ENCODE measurements at places on chromosomes 2 and 18.
A peak's percentile ranks its signal among the peaks of the same experiment; 100 is the strongest.

GRCh38 chr2:219576505-219577388 lies 4.6 kb downstream of the INHA start:
- DNase-seq = no peak

GRCh38 chr18:61982475-61982874 lies 89.7 kb upstream of the RNF152 start:
- DNase-seq = no peak

GRCh38 chr2:43175020-43175441 lies 51.4 kb downstream of the ZFP36L2 start:
- DNase-seq = no peak

DNA sequence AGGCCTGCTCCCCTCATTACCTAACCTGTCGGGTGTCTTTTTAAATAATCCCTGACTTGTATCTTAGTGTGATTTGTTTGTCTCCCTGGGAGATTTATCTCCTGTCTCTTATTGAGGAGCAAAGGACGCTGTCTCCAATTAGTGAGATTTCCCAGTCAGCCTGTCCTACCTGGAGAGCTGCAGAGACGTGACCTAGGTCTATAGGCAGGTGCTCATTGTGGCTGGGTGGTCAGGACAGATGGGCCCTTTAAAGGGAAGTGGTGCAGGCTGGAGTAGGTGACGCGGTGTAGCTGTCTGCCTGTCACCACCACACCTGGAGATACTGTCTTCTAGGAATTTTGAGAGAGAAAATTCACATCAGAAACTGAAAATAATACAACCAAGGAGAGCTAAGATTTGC lies 28.0 kb downstream of the PLB1 start:
- no peak for DNase-seq

DNA sequence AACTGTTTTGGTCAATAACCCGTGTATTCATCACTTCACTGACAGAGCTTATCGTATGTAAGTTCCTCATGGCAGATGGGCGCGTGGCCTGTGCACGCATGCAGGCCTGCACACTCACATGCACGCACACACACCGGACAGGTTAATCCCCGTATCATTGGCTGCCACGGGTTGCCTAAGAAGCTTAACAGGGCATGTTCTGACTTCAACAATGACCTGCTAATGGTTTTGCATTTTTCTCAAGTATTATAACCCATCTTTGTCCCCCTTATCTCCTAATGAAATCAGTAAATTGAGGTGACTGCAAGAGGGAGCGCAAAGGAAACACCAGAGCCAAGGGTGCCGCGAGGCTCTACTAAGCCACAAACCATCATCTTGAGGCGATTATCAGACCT lies 399.0 kb upstream of the ID2 start:
- no peak for DNase-seq

GRCh38 chr2:70659551-70659950 lies 105.9 kb upstream of the TGFA start:
- no peak for DNase-seq

DNA sequence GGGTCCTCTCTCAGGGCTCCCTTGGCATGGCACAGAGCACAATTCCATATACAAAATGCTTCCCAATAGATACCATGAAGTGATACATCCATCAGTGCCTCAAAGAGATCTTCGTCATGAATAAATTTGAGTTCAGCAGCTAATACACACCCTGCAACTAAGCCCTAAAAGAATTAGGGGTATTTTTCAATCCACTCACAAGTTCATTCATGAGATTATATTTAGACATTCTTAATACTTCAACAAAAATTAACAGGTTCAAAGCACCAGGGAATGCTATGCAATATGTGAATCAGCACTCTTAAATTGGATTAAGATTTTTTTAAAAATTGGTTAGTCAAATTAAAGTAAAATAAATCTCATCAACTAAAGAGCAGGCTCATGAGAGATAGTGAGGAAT lies 79.7 kb downstream of the PID1 start:
- no peak for DNase-seq

- no peak for DNase-seq
Observed at GRCh38 chr2:183243758-183244157, 119.5 kb downstream of the NUP35 start.

GRCh38 chr18:70553245-70553935 lies 264.5 kb downstream of the SOCS6 start:
- no peak for DNase-seq

GRCh38 chr2:36322108-36322507 lies 33.5 kb upstream of the CRIM1 start:
- DNase-seq = no peak

- no peak for DNase-seq
Observed at GRCh38 chr2:28644760-28645159, 106.9 kb upstream of the PPP1CB start.

GRCh38 chr2:75325594-75325993 lies 126.3 kb upstream of the TACR1 start:
- no peak for DNase-seq

DNA sequence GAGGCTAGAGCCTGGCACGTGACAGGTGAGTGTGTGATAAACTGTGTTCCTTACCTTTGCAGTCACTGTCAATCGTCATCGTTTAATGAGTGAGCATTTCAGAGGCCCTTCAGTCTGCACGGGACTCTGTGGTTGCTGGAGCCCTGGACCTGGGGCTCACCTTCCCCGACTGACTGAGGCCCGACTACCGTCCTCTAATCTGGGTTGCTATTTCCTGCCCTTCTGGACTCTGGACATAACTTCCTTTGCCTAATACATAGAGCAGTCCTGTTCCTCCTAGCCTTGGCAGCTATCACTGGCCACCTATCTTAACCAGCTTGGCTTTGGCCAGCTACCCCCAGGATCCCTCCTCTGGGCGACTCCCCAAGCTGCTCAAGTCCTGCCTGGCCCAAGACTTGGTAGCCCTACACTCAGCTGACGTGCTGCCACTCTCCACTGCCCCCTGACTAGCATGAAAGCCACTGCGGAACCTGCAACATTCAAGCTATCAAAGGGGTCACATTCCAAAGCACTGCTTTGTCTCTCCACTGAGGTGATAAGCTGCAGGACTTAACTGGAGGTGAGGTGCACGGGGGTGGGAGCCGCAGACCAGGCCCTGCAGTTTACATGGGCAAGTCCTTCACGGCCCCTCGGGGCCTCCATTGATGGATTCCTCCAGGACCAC lies 11.1 kb upstream of the RAB17 start:
- DNase-seq = no peak

GRCh38 chr18:732371-732770 lies 19.9 kb upstream of the ENOSF1 start:
- DNase-seq = no peak

DNA sequence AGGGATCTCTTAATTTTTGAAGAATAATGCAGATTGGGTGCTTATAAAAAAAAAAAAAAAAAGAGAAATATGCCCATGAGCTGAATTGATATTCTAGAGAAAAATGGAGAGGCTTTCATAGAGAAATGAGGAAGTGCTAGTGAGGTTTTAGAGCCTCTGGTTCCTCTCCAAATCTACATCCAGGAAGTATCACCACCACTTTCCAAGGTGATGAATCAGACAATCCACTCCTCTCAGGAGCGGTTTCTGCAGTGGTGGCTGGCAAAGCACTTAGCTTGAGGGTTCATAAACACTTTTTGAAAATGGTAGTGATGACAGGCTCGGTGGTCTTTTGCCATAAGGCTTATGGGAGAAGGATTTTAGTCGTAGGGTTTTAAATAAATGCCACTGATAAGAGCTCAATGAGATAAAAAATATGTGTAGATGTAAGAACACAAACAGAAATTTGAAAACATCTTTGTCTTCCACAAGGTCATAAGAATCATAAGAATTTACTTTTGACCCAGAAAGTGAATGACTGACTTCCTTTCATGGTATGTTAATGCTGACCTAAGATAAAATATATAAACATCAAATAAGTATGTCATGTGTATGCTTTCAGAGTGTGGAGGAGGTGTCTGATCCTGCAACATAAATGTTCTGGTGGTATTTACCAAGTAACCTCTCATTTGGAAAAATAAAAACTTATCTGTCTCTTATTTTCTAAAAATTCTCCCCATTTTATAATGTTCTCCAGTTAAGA lies 42.1 kb upstream of the DSG1 start:
- DNase-seq = no peak

DNA sequence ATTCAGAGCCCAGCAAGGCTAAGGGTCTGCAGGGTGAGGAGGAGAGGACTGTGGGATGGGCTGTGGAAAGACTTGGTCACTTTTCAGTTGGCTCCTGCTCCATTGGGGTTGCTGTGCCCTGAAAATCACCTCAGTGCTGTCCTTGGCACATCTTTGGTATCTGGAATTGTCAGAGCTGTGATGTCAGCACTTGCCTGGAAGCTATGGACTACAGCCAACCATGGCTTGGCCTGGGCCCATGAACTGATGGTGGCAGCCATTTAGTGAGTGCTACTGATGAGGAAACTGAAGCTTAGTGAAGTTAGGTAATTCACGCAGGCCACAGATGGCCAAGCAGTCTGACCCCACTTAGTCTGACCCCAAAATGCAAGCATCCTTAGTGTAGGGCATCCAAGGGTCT lies 121.8 kb upstream of the SERPINE2 start:
- DNase-seq = no peak

DNA sequence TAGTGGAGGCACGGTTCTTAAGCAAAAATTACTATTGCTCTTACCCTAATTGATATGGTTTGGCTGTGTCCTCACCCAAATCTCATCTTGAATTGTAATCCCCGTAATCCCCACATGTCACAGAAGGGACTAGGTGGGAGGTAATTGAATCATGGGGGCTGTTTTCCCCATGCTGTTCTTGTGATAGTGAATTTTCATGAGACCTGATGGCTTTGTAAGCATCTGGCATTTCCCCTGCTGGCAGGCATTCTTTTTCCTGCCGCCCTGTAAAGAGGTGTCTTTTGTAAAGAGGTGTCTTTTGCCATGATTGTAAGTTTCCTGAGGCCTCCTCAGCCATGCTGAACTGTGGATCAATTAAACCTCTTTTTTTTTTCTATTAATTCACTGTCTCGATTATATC lies 1691.8 kb upstream of the SLC39A10 start:
- DNase-seq = no peak

GRCh38 chr2:180046776-180047175 lies 39.7 kb upstream of the CWC22 start:
- no peak for DNase-seq

DNA sequence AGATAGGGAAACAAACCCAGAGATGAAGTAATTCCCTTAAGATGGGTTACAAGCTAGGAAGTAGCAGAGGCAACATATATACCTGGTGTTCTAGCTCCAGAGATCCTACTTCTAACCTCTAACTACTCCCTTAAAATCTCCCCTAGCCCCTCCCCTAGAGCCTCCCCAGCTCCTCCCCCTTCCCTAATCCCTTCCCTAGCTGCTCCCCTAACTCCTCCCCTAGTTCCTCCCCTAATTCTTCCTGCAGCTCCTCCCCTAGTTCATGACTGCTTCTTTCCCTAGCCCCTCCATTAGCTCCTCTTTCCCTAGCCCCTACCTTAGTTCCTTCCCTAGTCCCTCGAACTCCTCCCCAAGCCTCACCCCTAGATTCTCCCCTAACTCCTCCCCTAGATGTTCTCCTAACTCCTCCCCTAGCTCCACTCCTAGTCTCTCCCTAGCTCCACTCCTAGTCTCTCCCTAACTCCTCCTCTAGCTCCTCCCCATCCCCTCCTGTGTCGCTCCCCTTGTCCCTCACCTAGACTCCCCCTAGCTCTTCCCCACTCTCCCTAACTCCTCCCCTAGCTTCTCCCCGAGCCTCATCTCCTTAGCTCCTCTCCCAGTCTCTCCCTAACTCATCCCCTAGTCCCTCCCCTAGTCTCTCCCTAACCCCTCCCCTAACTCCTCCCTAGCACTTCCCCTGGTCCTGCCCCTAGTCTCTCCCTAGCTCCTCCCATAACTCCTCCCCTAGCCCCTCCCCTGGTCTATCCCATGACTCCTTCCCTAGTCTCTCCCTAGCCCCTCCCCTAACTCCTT lies 108.9 kb downstream of the CD226 start:
- peak; percentile 26 for DNase-seq

Data from activated naive CD4-positive, alpha-beta T cell treated with anti-CD3 and anti-CD28 coated beads for 36 hours (primary cell).